ENCODE measurements at places on chromosomes 2 and 18.
A peak's percentile ranks its signal among the peaks of the same experiment; 100 is the strongest.

- H3K36me3 ChIP-seq: no peaks in the 10 kb centered on the region
- no peaks in the 10 kb centered on the region for H3K27me3 ChIP-seq
- no peak overlapping the region for H3K27ac ChIP-seq
- no peaks in the 10 kb centered on the region for H3K4me1 ChIP-seq
- ATAC-seq: no peak
These were observed 586.4 kb upstream of the REG3G start for GRCh38 chr2:78439122-78439521.

GRCh38 chr2:234674781-234675201 lies 177.9 kb upstream of the ARL4C start:
- H3K4me1 ChIP-seq: no peaks in the 10 kb centered on the region
- H3K27me3 ChIP-seq: no peaks in the 10 kb centered on the region
- H3K4me3 ChIP-seq: no peak overlapping the region
- ATAC-seq: no peak

- H3K36me3 ChIP-seq: no peaks in the 10 kb centered on the region
- no peak for ATAC-seq
- H3K4me3 ChIP-seq: no peak overlapping the region
- no peak overlapping the region for H3K27ac ChIP-seq
- no peaks in the 10 kb centered on the region for H3K27me3 ChIP-seq
These were observed 119.7 kb downstream of the METTL4 start for GRCh38 chr18:2451556-2451955.

DNA sequence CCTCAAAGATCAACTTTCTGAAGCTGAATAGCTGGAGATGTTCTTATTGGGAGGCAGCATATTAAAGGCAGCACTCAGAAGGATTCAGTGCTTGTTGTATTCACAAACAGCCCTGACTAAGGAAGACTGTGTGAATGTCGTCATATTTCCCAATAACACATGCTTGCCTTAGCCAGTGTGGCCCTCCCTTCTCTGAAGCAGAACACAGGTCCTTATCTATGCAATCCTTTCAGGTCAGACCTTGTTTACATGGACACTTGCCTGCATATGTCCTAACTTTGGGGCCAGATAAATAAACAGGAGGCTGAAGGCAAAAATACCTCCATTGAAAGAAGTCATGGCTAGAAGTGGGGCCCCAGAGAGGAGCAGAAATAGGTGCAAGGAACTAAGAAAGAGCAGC lies 97.2 kb downstream of the SLC4A3 start:
- H3K27ac ChIP-seq: no peak overlapping the region
- H3K27me3 ChIP-seq: peaks cover 24% of the 10 kb centered on the region
- no peaks in the 10 kb centered on the region for H3K4me1 ChIP-seq
- H3K4me3 ChIP-seq: no peak overlapping the region

GRCh38 chr2:119198240-119198840 lies 25.3 kb upstream of the STEAP3 start:
- no peak overlapping the region for H3K27ac ChIP-seq
- H3K4me1 ChIP-seq: no peaks in the 10 kb centered on the region
- H3K36me3 ChIP-seq: no peaks in the 10 kb centered on the region
- peaks cover 38% of the 10 kb centered on the region for H3K27me3 ChIP-seq

- peaks cover 53% of the 10 kb centered on the region for H3K36me3 ChIP-seq
- H3K4me1 ChIP-seq: peaks cover 22% of the 10 kb centered on the region
- H3K27ac ChIP-seq: peak overlapping the region; percentile 31
- ATAC-seq: no peak
- no peak overlapping the region for H3K4me3 ChIP-seq
These were observed 40.6 kb downstream of the IWS1 start for GRCh38 chr2:127485694-127486071.

- H3K27me3 ChIP-seq: no peaks in the 10 kb centered on the region
- H3K4me3 ChIP-seq: no peak overlapping the region
- peak; percentile 80 for ATAC-seq
- H3K27ac ChIP-seq: no peak overlapping the region
- H3K4me1 ChIP-seq: peaks cover 32% of the 10 kb centered on the region
These were observed 11.4 kb downstream of the EIF2AK3 start for GRCh38 chr2:88615822-88616221.

- ATAC-seq: no peak
- H3K4me3 ChIP-seq: no peak overlapping the region
- H3K4me1 ChIP-seq: no peaks in the 10 kb centered on the region
- no peak overlapping the region for H3K27ac ChIP-seq
- no peaks in the 10 kb centered on the region for H3K36me3 ChIP-seq
These were observed 79.2 kb upstream of the MYO3B start for GRCh38 chr2:170098626-170099312.

GRCh38 chr2:171652416-171652785 lies 34.9 kb upstream of the DYNC1I2 start:
- H3K27ac ChIP-seq: no peak overlapping the region
- peaks cover 51% of the 10 kb centered on the region for H3K27me3 ChIP-seq
- H3K4me1 ChIP-seq: peaks cover 22% of the 10 kb centered on the region
- H3K4me3 ChIP-seq: no peak overlapping the region

DNA sequence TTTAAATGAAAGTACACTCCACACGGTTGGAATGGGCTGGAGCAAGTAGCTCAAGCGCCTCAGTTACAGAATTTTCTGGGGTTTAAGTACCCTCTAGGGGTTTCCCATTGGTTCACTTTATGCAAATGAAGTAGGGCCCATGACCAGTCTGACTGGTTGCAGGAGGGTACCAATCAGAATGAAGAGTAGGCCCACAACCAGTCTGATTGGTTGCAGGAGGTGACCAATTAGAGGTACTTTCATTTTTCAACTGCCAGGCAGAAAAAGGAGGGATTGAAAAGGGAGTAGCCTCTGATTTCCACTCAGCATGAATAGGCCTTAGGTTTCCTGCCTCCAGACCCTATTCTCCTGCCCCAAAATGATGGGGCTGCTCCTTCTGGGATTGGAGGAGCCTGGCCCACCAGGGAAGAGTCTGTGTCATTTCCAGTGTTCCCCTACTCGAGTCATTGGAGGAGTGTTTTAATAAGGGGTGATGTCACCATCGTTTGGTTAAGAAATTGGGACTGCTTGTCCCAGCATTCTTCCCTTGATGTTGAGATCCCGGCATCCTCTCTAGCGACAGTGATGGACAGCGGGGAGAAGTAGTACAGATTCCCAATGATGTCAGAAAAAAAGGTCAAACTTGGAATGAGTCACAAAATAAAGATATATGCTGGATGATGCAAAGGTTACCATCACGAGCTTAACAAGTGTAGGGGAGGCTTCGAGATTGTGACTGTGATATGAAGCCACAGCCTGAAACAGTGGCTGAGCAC lies 210.4 kb downstream of the SH3BP4 start:
- peaks cover 73% of the 10 kb centered on the region for H3K27me3 ChIP-seq
- H3K4me3 ChIP-seq: no peak overlapping the region
- no peaks in the 10 kb centered on the region for H3K36me3 ChIP-seq
- H3K4me1 ChIP-seq: no peaks in the 10 kb centered on the region
- no peak for ATAC-seq

DNA sequence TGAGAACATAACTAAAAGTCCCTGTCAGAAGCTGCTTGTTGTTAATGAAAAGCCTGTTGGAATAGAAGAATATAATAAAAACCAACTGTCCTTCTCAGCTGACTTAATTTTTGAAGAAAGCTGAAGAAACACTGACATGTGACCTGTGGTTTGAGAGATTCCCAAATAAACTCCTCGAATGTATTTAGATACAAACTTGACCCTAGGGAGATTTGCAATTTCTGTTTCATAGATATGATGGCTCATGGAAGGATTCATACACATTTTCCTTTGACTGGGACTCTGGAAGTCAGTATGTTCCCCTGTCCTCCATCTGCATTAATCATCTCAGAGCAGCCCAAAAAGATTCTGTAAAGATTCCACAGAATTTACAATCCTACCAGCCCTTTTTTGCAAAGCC lies 195.1 kb downstream of the TMEM247 start:
- H3K36me3 ChIP-seq: peaks cover 11% of the 10 kb centered on the region
- H3K4me1 ChIP-seq: no peaks in the 10 kb centered on the region
- no peak for ATAC-seq
- no peak overlapping the region for H3K4me3 ChIP-seq

- no peak overlapping the region for H3K27ac ChIP-seq
- peaks cover 8% of the 10 kb centered on the region for H3K27me3 ChIP-seq
- H3K36me3 ChIP-seq: no peaks in the 10 kb centered on the region
These were observed 95.4 kb downstream of the LAMA1 start for GRCh38 chr18:7021994-7022840.

GRCh38 chr2:16142383-16143361 lies 202.3 kb downstream of the MYCN start:
- H3K27me3 ChIP-seq: no peaks in the 10 kb centered on the region
- H3K4me3 ChIP-seq: no peak overlapping the region
- no peaks in the 10 kb centered on the region for H3K36me3 ChIP-seq
- no peak for ATAC-seq
- no peak overlapping the region for H3K27ac ChIP-seq

DNA sequence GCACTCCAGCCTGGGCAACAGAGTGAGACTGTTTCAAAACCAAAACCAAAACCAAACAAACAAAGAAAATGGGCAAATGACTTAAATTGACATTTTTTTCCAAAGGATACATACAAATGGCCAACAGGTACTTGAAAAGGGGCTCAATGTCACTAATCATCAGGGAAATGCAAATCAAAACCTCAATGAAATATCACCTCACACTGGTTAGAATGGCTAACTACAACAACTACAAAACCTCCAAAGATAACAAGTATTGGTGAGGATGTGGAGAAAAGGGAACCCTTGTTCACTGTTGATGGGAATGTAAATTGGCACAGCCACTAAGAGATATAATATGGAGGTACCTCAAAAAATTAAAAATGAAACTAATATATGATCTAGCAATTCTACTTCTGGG lies 213.2 kb upstream of the HS6ST1 start:
- peaks cover 6% of the 10 kb centered on the region for H3K4me1 ChIP-seq
- no peak overlapping the region for H3K27ac ChIP-seq
- H3K4me3 ChIP-seq: no peak overlapping the region
- no peak for ATAC-seq
- H3K36me3 ChIP-seq: no peaks in the 10 kb centered on the region

GRCh38 chr2:180978903-180979748 lies 1.3 kb upstream of the UBE2E3 start:
- ATAC-seq: no peak
- H3K4me1 ChIP-seq: peaks cover 26% of the 10 kb centered on the region
- H3K4me3 ChIP-seq: peak overlapping the region; percentile 74
- H3K27me3 ChIP-seq: no peaks in the 10 kb centered on the region

DNA sequence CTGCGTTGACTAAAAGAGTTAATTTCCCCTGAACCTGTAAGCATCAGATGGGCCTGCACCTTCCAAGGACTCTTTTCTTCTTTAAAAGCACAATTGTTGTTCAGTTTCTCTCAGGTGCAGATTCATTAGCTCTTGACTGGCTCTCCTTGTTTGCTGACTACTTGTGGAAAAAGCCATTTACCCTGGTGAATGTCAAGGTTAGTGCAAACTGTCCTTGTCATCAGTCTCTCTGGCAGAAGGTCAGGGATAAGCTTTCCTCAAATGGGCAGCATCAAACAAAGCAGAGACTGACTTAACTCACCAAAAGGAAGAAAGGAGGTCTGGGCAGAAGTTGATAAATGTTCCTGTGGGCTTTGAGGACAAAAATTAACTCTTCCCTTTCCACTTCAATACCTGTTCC lies 922.7 kb downstream of the BCL11A start:
- no peak overlapping the region for H3K4me3 ChIP-seq
- H3K4me1 ChIP-seq: no peaks in the 10 kb centered on the region
- H3K27me3 ChIP-seq: no peaks in the 10 kb centered on the region
- H3K36me3 ChIP-seq: peaks cover 9% of the 10 kb centered on the region
- ATAC-seq: no peak
- no peak overlapping the region for H3K27ac ChIP-seq

- H3K36me3 ChIP-seq: no peaks in the 10 kb centered on the region
- no peaks in the 10 kb centered on the region for H3K27me3 ChIP-seq
- H3K27ac ChIP-seq: no peak overlapping the region
- H3K4me1 ChIP-seq: no peaks in the 10 kb centered on the region
These were observed 589.4 kb upstream of the SOX11 start for GRCh38 chr2:5102823-5103222.

- no peaks in the 10 kb centered on the region for H3K4me1 ChIP-seq
- ATAC-seq: peak; percentile 5
- no peak overlapping the region for H3K4me3 ChIP-seq
These were observed 125.6 kb upstream of the CCDC150 start for GRCh38 chr2:196513796-196514526.

- peaks cover 38% of the 10 kb centered on the region for H3K27me3 ChIP-seq
- no peaks in the 10 kb centered on the region for H3K36me3 ChIP-seq
- H3K4me1 ChIP-seq: peaks cover 4% of the 10 kb centered on the region
- H3K27ac ChIP-seq: no peak overlapping the region
These were observed 143.4 kb downstream of the TRIM43 start for GRCh38 chr2:95734976-95735890.

DNA sequence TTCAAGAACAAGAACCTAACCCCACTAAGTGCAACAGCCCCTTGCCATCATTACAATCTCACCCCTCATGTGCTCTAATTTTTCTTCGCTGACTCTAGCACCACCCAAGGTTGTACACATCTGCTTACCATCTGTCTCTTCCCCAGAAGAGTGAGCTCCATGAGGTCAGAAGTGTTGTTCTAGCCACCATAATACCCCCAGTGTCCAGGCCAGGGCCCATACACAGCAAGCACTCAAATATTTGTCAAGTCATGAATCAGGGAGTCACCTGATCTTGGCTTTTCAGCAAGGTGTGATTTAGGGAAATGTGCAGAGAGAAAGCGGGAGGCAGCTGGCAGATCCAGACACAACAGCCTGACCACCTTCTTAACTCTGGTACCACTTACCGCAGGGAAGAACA lies 5.7 kb downstream of the ERCC3 start:
- H3K27ac ChIP-seq: no peak overlapping the region
- peaks cover 26% of the 10 kb centered on the region for H3K4me1 ChIP-seq
- peaks cover 82% of the 10 kb centered on the region for H3K36me3 ChIP-seq
- no peak overlapping the region for H3K4me3 ChIP-seq
- H3K27me3 ChIP-seq: no peaks in the 10 kb centered on the region

GRCh38 chr2:218711550-218711929 lies 905 bp downstream of the TTLL4 start:
- ATAC-seq: no peak
- no peaks in the 10 kb centered on the region for H3K36me3 ChIP-seq
- no peaks in the 10 kb centered on the region for H3K27me3 ChIP-seq
- peak overlapping the region; percentile 91 for H3K4me3 ChIP-seq
- H3K27ac ChIP-seq: peak overlapping the region; percentile 85

GRCh38 chr2:127769587-127769986 lies 41.4 kb downstream of the WDR33 start:
- no peaks in the 10 kb centered on the region for H3K27me3 ChIP-seq
- peaks cover 8% of the 10 kb centered on the region for H3K4me1 ChIP-seq
- peak overlapping the region; percentile 70 for H3K27ac ChIP-seq
- ATAC-seq: no peak

DNA sequence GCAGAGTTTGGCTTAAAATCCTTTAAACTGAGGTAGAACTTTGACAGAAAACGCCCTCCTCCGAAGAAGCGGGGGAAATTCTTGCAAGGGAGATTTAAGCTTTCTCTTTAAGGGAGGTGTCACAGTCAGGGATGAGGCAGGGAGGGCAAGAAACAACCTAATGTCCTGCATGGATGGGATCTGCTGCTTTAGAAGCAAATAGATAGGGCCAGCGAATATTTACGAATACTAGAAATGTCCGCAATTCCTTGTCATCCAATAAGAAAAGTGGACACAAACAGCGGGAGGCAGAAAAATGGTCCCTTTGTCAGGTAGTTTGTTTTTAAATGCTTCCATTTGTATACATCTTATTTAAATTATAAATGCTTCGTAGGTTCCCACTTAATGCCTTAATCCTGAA lies 12.0 kb downstream of the MEIS1 start:
- H3K27me3 ChIP-seq: peaks cover 48% of the 10 kb centered on the region
- H3K4me1 ChIP-seq: no peaks in the 10 kb centered on the region
- ATAC-seq: no peak
- H3K27ac ChIP-seq: no peak overlapping the region
- no peaks in the 10 kb centered on the region for H3K36me3 ChIP-seq

GRCh38 chr2:235568431-235568830 lies 74.6 kb downstream of the AGAP1 start:
- H3K27ac ChIP-seq: no peak overlapping the region
- no peaks in the 10 kb centered on the region for H3K4me1 ChIP-seq
- peaks cover 19% of the 10 kb centered on the region for H3K27me3 ChIP-seq
